ENCODE measurements at places on chromosomes 3 and 15.
A peak's percentile ranks its signal among the peaks of the same experiment; 100 is the strongest.

DNA sequence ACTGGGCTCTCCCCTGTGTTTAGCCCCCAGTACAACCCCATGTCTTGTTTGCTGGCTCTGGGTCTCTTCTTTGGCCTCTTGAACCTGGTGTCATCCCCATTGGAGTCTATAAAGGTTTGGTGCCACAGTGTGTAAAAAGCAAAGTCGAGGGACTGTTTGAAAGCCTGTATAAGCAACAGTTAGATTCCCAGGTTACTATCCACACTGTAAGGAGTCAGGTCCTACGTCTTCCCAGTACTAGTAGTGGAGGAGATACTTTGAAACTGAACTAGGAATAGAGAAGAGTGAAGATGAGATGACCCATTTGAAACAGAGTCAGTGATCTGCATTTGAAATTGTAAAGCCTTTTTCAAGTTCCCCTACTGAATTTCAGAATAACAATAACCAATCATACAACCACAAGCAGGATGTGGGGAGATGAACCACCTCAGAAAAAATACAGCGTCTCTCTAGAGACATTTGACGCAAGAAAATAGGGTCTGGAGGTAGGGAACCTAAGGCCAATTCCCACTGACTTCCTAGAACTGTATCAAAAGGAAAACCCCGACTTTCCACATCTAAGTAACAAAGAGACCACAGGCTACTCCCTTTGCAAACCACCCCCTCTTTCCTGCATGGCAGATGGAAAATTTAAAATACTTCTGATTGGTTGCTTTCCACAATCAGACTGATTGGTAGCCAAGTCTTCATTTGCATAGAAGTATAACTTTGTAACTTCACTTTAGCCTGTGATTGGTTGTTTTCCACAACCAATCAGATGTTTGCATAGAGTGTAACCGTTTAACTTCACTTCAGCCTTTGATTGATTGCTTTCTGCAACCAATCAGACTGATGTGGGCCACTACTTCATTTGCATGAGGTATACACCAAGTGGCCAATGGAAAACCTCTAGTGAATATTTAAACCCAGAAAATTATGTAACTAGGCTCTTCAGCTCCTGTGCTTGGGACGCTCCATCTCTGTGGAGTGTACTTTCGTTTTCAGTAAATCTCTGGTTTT, 49.9 kb upstream of the NEDD4 start:
- peak; percentile 55 for DNase-seq

- DNase-seq: no peak
Observed at GRCh38 chr15:75356006-75356405, 9.2 kb downstream of the NEIL1 start.

DNA sequence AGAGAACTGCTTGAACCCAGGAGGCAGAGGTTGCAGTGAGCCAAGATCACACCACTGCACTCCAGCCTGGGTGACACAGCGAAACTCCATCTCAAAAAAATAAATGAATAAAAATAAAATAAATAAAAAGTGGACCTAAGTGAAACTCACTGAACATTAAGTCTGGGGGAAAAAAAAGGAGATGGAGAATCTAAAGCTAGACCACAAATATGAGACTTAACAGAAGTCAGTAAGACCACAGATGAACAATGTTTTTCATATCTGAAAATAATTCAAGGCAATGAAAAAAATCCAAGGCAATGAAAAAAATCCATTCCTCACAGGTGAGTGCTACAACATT, 18.6 kb downstream of the ANXA2 start:
- no peak for DNase-seq

GRCh38 chr3:194137506-194138474, 1.8 kb downstream of the HES1 start:
- peak; percentile 45 for DNase-seq

DNA sequence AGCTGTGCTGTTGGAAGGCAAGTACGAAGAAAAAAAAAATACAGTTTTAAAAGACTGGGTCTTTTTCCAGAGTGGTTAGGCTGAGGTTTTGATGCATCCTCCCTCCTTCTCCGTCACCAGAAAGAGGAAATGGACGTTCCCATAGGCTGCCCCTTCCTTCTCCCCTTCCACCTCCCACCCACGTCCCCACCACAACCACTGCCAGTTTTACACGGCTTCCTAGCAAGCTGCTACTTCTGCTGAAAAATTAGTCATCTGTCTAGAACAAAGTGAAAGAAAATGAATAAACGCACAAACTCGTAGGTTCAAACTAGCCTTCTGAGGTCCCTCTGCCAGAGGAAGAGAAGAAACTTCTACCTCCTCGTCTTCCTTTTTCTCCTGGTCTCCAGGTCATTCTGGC, 71.6 kb upstream of the RPL35A start:
- peak; percentile 82 for DNase-seq

GRCh38 chr3:24302396-24302795, 192.3 kb downstream of the THRB start:
- no peak for DNase-seq

- no peak for DNase-seq
Observed at GRCh38 chr3:185786956-185787877, 37.6 kb downstream of the IGF2BP2 start.

GRCh38 chr3:183085634-183086390, 13.5 kb downstream of the MCCC1 start:
- peak; percentile 16 for DNase-seq

Measured in activated CD4-positive, alpha-beta T cell treated with anti-CD3 and anti-CD28 coated beads, Interleukin-10, Interleukin-2, amounts not matched to agents 100 ng/mL and 50 ng/mL, durations not matched to agents 16 hours and 8 hours (primary cell).